K562 (cell line): ENCODE measurements at places on chromosomes 6 and 20.
A peak's percentile ranks its signal among the peaks of the same experiment; 100 is the strongest.

DNA sequence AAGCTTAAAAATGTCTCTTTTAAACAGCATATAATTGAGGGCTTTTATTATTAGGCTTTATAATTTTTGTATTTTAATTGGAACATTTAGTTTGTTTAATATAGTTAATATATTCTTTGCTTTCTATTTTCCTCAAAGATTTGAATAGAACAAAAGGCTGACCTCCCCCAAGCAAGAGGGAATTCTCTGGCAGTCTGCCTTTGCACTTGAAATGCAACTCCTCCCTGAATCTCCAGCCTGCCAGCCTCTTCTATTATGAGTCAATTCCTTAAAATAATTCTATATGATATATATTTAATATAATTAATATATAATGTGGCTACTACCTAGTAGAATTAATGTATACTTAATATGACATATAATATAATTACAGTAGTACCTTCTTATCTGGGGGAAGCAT, 69.2 kb downstream of the PTPRA start:
- DNase-seq = no peak

GRCh38 chr20:58655328-58656107, 4.4 kb downstream of the STX16 start:
- DNase-seq = no peak

DNA sequence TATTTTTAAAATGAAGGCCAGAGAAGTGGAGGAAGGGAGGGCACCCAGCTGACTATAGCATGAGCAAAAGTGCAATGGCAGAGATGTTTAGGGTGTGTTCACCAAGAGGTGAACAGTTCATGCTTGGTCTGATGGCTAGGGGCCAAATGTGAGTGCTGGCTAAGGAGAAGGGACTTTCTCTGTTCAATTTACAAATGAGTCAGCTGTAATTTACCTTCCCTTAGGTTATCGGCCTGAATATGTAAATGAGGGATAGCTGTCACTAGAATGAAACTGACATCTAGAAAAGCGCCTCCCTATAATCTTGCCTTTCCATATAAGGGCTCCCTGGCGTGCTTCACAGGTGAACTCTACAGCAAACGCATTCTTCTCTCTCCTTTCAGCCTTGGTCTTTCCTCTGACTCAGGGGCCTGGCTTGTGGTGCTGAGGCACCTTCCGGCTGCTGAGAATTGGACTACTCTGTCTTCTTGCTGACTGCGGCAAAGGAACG, 114.7 kb upstream of the BACH2 start:
- DNase-seq = no peak

- DNase-seq = no peak
Measured at GRCh38 chr6:156773935-156774852, 3.0 kb upstream of the ARID1B start.

DNA sequence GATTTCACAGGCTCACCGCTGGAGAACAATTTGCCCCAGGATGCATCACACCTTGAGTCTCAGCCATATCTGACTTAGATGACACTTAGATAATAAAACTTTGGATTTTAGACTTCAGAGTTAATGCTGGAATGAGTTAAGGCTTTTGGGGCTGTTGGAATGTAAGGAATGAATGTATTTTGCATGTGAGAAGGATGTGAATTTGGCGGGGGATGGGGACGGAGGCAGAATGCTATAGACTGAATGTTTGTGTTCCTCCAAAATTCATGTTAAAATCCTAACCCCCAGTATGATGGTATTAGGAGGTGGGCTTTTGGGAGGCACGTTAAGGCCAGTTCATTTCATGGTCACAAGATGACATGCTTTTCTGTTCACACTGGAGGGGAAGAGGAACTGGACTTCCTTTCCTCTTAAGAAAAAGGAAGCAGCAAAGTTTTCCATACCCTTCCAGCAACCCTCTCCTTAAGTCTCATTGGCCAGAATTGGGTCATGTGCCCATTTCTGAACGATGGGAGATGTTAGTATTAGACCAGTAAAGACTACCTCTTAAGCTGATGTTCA, 5.8 kb upstream of the SRXN1 start:
- peak; percentile 24 for DNase-seq

GRCh38 chr6:127538750-127539264, 19.7 kb upstream of the MTCL3 start:
- DNase-seq = no peak

DNA sequence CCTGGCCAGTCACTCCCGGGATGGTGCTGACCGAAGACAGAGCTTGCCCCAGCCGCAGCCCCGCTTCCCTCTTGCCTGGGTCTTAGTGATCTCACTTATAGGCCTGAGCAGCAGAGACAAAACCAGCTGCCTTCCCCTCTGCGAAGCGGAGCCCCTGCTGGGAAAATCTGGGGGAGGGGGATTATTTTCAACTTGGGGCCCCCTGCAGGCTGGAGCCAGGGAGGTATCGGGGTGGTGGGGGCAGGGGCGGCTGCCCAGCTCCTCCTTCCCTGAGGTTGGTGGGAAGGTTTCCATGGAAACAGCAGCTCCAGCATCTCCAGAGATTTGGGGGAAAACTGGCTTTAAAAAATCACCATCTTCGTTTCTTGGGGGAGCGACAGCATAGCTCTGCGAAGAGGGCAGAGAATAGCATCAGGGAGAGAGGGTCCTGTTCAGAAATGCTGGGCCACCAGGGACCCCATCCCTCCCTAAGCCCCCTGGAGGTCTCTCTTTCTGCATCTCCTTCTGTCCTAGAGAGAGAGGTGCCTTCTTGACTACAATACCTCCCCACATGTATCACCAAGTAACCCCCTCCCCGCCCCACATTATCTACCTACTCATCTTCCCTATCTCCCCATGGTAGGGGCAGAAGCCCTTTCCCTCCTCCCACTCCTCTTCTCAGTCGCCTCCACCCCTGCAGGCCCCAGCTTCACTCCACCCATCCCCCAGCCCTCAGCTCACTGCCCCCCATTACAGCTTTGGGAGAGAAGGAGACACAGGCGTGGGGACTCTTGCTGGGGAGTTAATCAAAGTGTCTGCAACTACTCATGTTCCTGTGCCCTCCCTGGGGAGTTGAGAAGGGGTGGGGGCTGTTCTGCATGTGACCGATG, 88.4 kb upstream of the CCDC167 start:
- peak; percentile 45 for DNase-seq

DNA sequence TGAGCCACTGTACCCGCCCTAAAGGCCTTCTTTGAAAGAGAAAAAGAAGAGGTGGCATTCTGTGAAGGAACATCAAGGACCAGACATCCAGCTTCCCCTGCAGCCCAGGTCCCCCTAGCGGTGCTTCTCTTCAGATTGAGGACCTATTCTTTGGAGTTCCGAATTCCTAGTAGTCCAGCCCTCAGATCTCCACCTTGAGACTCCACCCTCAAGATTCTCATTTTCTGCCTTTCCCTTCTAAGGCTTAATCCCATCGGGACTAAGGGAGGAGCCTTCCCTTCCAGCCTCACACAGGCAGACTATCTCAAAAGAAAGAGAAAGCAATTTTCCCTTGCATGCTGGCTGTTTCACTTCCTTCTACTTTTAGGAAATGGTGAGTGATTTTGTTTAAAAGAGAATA, 32.5 kb downstream of the MUC22 start:
- DNase-seq = peak; percentile 54

DNA sequence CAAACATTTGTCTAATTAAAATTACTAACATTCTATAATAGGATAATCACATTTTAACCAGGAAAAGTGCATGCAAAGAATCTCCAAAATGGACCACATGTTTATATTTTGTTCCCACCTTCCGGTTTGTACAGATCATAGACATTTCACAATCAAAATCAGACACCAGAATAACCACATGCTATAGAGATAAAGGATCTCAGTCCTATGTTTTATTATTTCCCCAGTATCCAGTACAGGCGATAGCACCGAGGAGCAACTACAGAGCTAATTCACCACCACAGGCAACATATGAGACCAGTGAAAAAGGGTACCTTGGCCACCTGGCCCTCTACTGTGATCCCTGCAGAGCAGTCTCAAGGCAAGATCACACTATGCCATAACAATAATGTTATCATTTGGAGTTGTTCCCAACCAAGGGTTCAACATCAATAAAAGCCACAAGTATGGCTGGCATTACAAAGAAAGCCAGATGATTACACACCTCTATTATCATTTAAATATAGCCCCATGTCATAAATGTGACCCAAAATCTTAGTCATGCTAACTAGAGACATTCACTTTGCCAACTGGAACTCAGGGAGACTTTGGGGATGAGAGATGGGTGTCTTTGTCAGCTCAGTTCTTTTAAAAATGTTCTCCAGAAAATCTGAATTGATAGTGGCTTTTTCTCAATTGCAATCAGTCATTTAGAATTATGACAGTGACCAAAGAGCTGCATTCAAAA, 46.7 kb downstream of the RALGAPA2 start:
- no peak for DNase-seq

DNA sequence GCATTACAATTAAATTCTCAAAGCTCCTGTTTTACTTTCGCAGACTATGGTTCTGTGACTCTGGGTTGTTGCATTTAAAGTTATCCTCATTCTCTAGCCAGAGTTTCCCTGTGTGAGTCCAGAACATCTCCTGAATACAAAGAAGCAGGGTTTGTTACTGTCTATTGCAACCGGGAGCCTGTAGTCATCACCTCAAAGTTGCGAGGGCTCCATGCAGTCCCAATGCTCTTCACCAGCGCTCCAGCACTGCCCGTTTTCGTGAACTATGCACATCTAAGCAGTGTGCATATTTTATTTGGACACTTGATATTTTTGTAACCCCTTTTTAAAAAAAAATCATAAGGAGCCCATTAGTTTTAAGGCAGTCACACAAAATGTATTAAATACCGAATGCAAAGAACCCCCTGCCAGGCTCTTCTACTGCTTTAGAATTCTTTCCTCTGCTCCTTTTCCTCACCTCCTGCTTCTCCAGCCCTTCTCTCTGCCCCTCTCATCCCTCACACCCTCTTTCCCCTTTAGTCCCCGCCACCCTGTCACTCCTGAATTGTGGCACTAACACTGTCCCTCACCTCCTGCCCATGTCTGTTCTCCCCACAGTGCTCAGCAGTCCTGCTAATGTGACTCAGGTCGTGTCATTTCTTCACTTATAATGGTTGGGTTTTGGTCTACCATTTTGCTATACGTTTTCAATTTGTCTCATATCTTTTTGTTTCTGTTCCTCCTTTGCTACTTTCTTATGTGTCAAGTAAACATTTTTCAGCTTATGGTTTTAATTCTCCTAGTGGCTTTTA, 1.1 kb upstream of the HLA-C start:
- DNase-seq = no peak

DNA sequence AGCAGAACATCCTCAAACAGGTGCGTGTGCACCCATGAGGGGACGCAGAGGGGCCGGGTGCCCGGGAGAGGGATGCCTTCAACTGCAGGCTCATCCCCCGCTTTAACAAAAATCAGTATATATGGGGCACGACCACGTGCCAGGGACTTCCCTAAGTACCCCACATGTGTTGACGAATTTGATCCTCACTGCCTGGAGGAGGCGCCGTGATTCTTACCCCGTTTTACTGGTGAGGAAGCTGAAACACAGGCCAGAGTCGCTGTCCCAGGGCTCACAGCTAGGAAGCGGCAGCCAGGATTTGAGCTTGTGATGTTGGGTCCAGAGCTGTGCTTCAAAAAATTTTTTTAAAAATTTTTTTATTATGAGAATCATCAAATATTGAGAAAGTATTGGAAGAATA, 44.8 kb downstream of the ITPR3 start:
- no peak for DNase-seq

GRCh38 chr6:878179-878578, 185.2 kb upstream of the EXOC2 start:
- no peak for DNase-seq

GRCh38 chr6:158545043-158545966, 14.6 kb upstream of the TMEM181 start:
- no peak for DNase-seq

DNA sequence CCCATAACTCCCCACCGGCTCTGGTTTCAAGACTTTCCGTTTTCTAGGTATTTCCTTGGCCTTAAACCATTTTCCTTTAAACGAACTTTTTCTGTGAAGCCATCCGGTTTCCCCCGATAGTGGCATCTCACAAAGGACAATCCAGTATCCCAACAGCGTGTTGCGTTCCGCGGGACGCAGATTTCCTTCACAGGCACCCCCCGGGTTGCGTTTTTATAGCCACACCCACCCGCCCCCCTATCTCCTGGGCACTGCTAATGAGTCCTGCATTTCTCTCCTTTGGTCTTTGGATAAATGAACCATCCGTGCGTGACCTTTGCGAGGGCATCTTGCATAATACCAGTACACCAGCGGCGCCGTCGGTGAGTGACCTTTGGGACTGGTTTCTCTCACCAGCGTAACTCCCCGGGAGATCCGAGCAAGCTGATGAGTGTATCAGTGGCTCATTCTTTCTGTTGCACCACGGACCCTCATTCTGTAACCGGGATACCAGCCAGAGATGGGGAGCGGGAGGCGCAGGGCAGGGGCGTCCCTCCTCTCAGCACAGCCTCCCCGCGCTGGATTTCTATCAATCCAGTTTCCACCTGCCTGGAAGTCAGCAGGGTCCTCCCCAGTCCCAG, 586 bp upstream of the NQO2 start:
- DNase-seq = no peak

DNA sequence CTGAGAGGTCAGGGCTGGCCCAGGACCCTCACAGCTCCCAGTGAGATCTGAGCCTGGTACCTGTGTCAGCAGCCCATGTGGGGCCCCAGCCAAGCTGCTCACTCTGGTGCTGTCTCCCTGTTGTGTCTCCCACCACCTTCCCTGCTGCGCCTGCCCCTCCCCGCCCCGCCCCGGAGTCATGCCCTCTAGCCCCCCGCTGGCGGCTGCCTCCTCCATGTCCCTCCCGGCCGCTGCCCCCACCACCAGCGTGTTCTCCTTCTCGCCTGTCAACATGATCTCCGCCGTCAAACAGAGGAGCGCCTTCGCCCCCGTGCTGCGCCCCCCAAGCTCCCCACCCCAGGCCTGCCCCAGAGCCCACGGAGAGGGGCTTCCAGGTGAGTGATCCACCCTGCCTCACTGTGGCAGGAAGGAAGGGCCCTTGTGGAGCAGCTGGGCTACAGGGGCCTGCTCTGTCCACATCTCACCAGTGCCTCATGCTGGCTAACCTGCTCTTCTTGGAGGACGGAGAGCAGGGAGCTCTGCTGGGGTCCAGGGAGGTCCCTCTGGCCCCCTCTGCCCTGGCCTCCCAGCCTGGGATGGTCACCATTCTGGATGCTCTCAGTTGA, 44.9 kb downstream of the CPXM1 start:
- DNase-seq = no peak

GRCh38 chr6:55277646-55278045, 49.6 kb upstream of the GFRAL start:
- DNase-seq = no peak

- DNase-seq = no peak
Measured at GRCh38 chr6:88840796-88841539, 122.5 kb downstream of the RNGTT start.

DNA sequence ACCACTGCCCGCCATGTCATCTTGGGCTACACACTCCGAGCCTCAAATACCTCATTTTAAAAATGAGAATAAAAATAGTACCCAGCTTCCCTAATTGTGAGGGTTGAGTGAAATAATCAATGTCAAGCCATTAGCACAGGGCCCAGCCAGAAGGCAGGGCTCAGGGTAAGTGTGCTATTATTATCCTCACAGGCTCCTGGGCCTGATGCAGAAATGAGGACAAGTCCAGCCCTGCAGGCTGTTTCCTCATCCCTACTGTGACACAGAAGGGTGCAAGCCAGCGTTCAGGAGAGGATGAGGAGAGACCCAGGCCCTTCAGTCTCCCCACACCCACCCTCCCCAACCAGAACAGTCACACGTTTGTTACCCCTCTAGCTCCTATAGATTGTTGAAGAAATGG, 4.0 kb downstream of the DLK2 start:
- DNase-seq = no peak
